ENCODE measurements at places on chromosomes 11 and 22.

DNA sequence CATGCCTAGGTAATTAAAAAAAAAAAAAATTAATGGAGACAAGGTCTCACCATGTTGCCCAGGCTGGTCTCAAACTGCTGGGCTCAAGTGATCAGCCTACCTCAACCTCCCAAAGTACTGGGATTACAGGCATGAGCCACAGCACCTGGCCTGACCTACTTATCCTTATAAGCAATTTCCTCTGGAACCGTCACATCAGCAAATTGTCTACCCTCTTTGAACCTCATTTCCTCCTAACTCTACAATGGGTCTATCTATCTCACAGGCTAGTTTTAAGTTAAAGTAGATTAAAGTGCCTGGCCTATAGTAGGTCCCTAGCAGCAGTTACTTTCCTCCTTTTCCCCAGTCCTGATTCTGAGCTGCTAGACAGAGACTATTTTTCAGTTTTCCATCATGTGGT is 43.5 kb downstream of the THAP12 start:
- no peak for DNase-seq

DNA sequence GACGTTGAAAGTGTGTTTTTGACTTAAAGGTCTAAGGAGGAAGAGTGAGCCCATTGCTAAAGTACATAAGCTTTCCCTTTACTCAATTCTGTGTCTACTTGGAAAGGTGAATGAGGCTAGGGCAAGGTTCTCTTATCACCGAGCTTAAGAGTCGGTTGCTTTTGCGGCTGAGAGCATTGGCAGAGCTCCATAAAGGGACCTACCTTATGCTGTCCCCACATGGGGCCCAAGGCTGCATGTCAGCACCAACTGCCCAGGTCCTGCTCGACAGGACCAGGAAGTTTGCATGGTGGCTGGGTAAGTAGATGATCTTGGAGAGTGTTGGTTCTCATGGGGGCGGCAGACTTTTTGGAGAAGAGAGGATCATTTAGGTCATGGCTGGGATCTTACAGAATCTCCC is 91.2 kb downstream of the ZBTB16 start:
- DNase-seq = no peak

- no peak for DNase-seq
Measured at GRCh38 chr11:70229737-70230136, 26.6 kb downstream of the FADD start.

- DNase-seq = no peak
Measured at GRCh38 chr11:16081382-16082094, 274.8 kb downstream of the SOX6 start.

DNA sequence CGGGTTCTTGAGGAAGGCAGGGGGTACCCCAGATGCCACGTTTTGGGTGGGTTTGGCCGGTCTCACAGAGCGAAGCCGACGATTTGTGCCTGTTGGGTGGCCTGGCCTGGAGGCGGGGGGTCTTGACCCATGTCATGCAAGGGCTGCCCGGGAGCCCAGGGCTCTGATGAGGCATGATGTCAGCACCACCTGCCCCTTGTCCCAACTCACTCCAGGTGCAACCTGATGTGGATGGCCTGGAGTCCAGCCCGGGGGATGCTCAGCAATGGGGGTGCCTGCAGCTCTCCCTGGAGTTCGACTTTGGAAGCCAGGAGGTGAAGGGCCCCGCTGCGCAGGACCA is 851 bp downstream of the SYT8 start:
- DNase-seq = no peak

- no peak for DNase-seq
Measured at GRCh38 chr11:13896175-13896980, 66.1 kb upstream of the SPON1 start.

- no peak for DNase-seq
Measured at GRCh38 chr22:50730941-50731661, 6.9 kb upstream of the ACR start.

GRCh38 chr11:108965306-108966001 is 300.6 kb downstream of the DDX10 start:
- DNase-seq = no peak

DNA sequence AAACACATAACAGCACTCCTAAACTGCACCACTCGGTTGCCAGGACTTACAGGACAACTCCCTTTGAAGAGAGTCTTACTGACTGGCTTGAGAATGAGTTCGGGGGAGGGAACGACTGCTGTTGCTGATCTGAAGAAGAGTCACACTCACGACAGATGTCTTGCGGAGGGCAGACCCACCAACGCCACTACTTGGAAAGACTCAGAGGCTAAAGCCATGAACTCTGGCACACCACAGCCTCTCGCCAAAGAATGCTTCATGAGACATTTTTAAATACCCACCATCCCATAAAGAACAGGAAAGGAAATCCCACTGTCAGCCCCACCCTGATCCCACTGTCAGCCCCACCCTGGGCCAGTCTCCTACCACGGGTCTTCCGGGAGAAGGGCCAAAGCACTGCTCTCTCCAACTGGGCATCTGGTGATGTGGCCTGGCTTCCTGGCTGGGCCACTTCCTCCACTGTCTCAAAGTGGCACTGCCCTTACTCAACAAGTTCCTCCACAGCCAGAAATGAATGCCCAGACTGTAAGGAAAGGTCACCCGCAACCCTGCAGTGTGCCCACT is 73.6 kb downstream of the MICAL3 start:
- no peak for DNase-seq

GRCh38 chr11:103929170-103929903 is 107.1 kb upstream of the DDI1 start:
- DNase-seq = no peak

DNA sequence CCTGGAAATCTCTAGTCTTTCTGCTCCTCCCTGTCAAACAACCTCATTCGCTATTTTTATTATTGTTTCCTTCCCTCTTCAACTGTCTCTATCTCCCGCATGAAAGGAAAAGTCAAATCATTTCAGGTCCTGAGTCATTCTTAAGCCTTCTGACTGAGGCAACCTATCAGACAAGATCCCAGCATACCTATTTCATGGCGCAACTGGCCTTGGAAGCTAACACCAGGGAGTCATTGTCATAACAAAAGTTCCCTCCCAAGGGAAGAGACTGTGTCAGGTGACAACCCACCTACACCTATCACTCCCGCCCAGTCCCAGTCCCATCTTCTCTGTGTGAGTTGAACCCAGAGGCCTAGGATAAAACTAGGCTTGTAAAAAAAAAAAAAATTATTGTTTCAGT is 10.2 kb upstream of the ARHGAP42 start:
- DNase-seq = no peak

- DNase-seq = no peak
Measured at GRCh38 chr11:116461789-116462188, 311.0 kb downstream of the BUD13 start.

- DNase-seq = no peak
Measured at GRCh38 chr11:5345831-5346230, 2.5 kb upstream of the OR51B5 start.

DNA sequence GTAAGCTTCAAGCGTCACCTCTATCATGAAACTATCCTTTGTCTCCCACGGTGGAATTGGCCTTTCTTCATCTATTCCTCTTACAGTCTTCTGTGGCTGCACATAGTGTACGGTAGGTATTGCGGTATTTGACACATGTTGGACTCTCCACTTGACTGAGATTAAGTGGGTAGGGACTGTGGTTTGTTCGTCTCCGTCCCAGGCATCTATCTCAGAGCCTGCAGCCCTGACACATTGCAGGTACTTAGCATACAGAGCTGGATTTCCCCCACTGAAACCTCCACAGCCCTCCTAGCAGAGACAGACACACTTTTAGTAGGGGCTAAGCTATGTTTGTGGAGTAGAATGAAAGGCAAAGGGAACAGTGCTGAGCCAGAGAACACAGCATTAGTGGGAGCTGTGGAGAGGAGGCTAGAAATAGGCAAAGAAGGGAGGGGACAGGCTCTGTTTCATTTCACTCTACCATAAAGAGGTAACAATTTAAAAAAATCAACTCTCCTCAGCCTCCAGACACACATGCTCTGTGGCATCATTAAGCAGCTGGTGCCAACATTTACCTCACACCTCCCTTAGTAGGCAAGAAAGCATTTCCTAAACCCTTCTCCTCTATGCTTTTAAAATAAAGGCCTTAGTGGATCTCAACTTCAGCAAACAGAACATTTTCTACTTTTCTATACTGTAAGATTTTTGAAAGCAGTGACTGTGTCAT is 277.5 kb downstream of the KIRREL3 start:
- DNase-seq = no peak

- DNase-seq = no peak
Measured at GRCh38 chr11:116984589-116984988, 113.6 kb downstream of the SIK3 start.

GRCh38 chr11:57763568-57763967 is 2.0 kb downstream of the CTNND1 start:
- no peak for DNase-seq

GRCh38 chr11:8684600-8685290 is 2.2 kb downstream of the RPL27A start:
- DNase-seq = no peak

DNA sequence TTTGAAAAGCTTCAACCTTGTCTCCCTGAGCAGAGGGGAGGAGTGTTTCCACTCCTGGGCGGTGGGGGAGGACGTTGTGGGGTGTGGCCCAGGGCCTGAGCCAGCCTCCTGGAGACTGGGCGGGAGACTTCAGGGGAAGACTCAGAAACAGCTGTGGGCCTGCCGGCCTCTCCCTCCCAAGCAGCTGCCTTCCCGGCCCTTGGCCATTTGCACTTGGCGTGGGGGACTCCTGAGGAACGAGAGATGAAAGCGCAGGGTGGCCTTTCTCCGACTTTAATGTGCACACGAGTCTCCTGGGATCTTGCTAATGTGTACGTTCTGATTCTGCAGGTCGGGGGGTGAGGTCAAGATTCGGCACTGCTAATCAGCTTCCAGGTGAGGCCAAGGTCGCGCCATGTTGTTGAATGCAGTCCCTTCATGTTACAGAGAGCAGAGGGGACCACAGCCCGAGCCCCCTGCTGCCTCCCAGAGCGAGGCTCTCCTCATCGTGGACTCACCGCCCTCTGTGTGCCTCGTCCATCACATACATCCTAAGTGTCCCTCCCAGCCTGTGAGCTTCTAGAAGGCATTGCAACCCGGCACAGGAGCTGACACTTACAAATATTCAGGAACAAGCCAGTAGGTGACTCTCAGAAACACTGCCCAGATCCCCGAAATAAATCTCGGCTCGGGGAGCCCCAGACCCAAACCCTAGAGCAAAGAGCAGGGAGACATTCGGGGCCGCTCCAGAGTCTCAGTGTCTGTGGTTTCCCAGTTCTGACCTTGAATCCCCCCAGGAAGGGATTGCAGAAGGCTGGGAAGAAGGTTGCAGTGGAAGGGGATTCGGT is 7.7 kb downstream of the LIF start:
- DNase-seq = no peak

- no peak for DNase-seq
Measured at GRCh38 chr11:114057605-114058004, 1.9 kb upstream of the ZBTB16 start.

DNA sequence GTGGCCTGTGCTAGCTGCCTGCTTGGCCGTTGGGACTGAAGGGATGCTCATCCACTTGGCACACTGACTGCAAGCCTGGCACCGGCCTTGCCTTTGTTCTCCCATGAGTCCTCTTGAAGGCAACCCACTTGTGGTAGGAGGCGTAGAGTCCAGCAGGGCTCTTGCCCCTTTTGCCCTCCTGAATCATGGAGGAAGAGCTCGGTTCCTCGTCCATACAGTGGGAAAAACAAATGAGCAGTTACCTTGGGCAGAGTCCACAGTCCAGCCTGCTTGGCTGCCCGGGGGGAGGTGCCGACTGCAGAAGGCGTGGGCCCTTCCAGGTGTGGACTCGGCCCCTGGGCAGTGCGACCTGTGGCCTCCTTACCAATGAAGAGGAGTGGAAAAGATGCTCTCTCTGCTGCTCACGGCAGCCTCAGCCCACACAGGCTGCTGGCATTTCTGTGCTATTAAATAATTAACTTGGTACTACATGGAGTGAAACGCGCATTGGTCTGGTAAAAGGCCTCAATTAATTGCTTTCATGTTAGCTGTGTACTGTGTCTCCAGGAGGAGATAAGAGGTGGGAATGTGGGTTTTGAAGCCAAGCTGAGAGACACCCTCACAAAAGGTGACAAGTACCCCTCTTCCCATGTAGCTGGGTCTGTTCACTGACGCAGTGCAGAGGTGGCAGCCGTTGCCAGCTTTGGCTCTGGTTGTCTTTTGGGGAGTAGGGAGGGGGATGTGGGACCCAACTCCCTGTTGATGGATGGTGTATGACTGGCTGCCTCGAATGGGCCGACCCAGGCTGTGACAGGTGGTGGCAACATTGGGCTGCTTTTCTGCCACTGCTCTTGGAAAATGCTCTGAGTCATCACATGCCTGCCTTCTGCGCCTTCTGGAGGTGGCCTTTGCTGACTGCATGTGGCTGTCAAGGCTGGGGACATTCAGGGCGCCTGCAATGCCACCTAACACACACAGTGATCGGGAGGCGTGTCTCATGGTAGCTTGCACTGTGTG is 26.8 kb upstream of the B3GAT1 start:
- no peak for DNase-seq

DNA sequence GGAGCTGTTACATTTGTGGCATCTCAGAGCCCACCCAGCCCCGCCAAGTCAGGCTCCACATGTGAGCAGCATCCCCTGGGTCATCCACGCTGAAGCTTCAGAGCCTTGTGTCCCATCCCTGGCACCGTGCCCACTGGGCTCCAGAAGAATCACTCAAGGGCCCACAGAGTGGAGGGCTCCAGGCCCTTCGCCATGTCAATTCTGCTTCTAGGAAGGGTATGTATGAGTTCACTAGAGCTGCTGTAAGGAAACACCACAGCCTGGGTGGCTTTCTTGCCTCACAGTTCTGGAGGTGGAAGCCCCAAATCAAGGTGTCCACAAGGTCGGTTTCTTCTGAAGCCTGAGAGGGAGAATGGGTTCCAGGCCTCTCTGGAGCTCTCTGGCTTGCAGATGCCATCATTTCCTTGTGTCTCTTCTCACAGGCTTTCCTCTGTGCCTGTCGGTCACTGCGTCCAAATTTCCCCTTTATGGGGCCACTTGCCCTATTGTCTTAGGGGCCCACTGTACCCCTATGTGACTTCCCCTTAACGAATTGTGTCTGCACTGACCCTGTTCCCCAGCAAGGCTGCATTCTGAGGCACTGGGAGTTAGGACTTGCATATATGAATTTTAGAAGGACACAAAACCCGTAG is 1476.0 kb downstream of the TBC1D22A start:
- DNase-seq = no peak

DNA sequence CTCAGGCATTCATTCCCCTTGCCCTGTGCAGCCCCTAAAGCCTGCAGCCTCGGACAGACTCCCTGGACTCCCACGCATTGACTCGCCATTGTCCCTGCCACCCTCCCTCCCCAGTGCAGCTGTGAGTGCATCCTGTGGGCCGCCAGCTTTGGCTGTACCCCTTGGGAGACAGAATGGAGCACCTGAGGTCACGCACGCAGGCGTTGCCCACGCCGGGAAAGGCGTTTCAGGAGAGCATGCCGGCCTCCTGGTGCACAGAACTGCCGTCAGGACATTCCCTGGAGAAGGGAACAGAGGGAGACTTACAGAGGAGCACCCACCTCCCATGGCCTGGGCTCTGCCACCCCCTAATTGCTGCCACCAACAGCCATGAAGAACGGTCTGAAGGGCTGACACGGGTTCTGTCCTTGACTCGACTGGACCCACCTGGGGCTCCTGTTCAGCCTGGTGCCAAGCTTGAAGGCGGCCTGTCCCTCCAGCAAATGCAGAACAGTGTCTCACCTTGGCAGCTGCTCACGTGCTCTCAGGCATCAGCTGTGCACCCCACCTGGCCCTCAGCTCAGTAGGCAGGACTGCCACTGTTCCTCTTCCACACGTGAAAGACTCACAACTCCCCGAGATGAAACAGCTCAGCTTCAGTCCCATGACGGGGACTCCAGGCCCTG is 503.8 kb downstream of the BRD1 start:
- DNase-seq = no peak

All from effector CD8-positive, alpha-beta T cell (primary cell).